ENCODE measurements at places on chromosomes 1 and 21. TPM values are rescaled to one million over a fixed set of nuclear protein-coding genes. Genes with fewer than 3 reads are reported as not detected.

SPATC1L gene
- total RNA-seq, result 0.62 TPM

RBM11 gene
- total RNA-seq, result 0.07 TPM

ZNF436 gene
- 5.0 TPM for total RNA-seq

CYP4B1 gene
- 0.24 TPM for total RNA-seq

CDA gene
- 43.7 TPM for total RNA-seq

PER3 gene
- 0.77 TPM for total RNA-seq

SH2D1B gene
- 0.10 TPM for total RNA-seq

AXDND1 gene
- total RNA-seq, result 0.17 TPM

MMEL1 gene
- 0.26 TPM for total RNA-seq

LRRC71 gene
- 0.15 TPM for total RNA-seq

PRRX1 gene
- not detected for total RNA-seq

ZNF281 gene
- 43.3 TPM for total RNA-seq

OR2L13 gene
- total RNA-seq, result not detected

F5 gene
- 0.25 TPM for total RNA-seq

AMPD1 gene
- total RNA-seq, result not detected

NECTIN4 gene
- total RNA-seq, result 1.9 TPM

TFAP2E gene
- 0.57 TPM for total RNA-seq

KCNA3 gene
- not detected for total RNA-seq

IL12RB2 gene
- 0.09 TPM for total RNA-seq

ZFP69B gene
- 1.1 TPM for total RNA-seq

DNASE2B gene
- total RNA-seq, result not detected

COL16A1 gene
- total RNA-seq, result 2.8 TPM

OR2L8 gene
- total RNA-seq, result not detected

CR1L gene
- 0.15 TPM for total RNA-seq

PSMB2 gene
- 110 TPM for total RNA-seq

Data from A549 treated with AZD2906 at 1 μM for 4 hours (cell line).